Activated CD4-positive, alpha-beta memory T cell treated with anti-CD3 and anti-CD28 coated beads for 36 hours (primary cell): ENCODE measurements at places on chromosomes 3 and 15. TPM values are rescaled to one million over a fixed set of nuclear protein-coding genes. Genes with fewer than 3 reads are reported as not detected.

SH2D7 gene
- total RNA-seq, result not detected

PXYLP1 gene
- 9.0 TPM for total RNA-seq

PCSK6 gene
- 0.58 TPM for total RNA-seq

AMOTL2 gene
- 0.12 TPM for total RNA-seq

CHL1 gene
- not detected for total RNA-seq

CORO2B gene
- total RNA-seq, result 0.19 TPM

GRCh38 chr3:4397466-4397865 lies 69.6 kb downstream of the SUMF1 start:
- no peak for DNase-seq

DNA sequence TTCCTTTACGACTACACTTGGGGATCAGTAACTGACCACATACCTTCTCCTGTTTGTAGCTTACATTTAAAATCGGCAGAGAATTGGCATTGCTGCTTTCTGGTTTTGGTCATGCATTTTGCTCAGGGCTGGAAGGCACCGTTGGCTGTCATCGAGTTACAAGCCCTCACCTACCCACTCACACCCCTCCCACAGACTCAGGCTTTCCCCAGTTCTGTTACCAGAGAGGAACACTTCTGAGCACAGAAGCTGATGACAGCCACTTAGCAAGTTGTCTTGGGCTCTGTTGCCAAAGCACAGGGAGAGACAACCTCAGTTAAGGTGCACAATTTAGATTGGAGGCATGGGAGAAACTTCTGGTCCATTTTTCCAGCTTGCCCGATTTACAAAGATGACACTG lies 204.8 kb upstream of the TOPAZ1 start:
- no peak for DNase-seq

DNA sequence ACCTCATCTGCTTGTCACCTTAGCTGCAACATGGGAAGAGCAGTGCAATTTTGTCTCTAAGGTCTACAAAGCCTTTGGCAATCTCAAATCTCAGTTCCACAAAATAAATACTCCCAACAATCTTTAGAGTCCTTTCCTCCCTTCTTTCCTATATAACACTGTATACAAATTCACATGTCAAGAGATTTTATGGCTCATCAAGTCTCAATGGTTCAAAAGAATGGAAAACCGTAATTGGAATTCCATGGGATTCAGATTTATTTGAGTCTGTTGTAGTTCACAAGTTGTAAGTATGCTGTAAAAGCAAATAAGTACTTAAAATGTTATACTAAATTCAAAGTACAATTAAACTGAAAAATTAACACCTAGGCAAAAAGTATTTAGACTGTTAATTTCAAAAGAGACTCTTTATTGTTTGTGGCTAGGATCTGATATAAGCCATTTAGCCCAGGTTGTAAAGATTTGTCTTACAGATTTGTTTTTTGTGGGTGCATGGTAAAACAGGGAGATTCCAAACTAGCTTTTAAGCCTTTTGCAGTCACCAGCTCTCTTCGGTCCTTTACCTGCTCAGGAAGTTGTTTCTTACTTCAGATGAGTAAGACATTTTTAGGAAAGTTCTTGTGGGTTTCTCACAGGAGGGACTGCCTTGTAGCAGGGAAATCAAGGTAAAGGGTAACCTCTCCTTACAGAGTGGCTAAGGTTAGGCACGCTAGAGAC lies 50.1 kb downstream of the CMSS1 start:
- no peak for DNase-seq

- peak; percentile 45 for DNase-seq
These were observed 5.7 kb downstream of the LYSMD2 start for GRCh38 chr15:51731549-51732267.

DNA sequence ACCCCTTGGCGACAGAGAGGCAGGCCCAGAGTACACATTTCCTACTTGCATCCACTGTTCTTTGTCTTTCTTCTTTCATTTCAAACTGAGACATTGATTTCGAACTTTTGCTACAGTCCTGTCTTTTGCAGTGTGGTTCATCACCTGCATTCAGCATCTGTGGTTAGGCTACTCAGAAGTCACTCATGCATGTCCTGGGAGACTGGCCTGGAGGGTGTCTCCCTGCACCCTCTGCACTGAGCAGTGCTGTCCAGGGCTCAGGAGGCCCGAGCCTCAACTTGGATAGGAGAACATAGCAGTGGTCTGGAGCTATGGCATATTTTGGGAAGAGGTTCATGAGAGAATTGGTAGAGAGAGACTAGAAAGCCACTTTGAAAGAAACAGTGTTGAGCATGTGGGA lies 240.2 kb upstream of the TPRG1 start:
- DNase-seq, result no peak

DNA sequence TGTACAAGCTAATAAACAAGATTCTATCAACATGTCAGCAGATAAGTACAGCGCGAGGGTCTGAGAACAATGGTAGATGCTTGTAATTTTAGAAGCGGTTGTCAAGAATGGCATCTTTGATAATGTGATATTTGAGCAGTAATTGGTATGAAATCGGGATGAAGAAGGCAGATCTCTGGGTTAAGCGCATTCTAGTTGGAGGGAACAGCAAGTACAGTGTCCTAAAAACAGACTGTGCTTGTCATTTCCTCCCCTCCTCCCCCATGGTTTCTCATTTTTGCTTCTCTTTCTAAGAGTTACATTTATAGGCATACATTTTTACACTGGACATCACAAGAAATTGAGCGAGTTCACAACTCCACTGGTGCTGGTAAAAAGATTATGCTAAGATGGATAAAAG lies 23.3 kb downstream of the TGFBR2 start:
- DNase-seq, result no peak

- DNase-seq, result no peak
These were observed 18.3 kb downstream of the SUCNR1 start for GRCh38 chr3:151891721-151892120.

DNA sequence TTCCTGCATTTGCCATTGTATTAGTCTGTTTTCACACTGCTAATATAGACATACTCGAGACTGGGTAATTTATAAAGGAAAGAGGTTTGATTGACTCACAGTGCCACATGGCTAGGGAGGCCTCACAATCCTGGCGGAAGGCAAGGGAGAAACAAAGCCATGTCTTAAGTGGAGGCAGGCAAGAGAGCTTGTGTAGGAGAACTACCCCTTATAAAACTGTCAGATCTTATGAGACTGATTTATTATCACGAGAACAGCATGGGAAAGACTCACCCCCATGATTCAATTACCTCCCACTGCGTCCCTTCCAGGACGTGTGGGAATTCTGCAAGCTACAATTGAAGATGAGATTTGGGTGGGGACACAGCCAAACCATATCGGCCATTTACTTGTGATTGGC lies 27.8 kb downstream of the YEATS2 start:
- no peak for DNase-seq

- no peak for DNase-seq
These were observed 49.4 kb downstream of the DPH6 start for GRCh38 chr15:35496585-35496984.

- DNase-seq, result peak; percentile 48
These were observed 2.3 kb upstream of the TLE3 start for GRCh38 chr15:70099967-70100473.

GRCh38 chr3:106797461-106797860 lies 579.8 kb upstream of the CCDC54 start:
- DNase-seq, result no peak

DNA sequence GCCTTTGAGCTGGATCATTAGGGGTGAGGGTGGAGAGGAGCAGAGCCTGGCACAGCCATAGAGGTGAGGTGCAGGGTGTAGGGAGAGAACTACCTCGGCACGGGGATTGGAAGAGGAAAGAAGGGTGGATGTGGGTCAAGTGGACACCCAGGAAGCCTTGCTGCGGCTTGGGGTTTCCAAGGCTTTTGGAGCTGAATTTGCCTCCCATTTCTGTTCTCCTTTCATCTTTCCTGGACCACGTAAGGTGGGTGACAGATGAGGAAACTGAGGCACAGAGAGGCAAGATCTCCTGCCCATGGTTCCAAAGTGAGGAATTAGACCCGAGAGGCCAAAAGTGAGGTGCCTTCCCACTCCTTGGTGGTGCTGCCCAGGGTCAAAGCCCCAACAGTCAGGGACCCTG lies 35.4 kb upstream of the SFMBT1 start:
- no peak for DNase-seq

GRCh38 chr3:31253782-31254181 lies 278.9 kb upstream of the STT3B start:
- peak; percentile 62 for DNase-seq

- peak; percentile 31 for DNase-seq
These were observed 34.5 kb downstream of the POMGNT2 start for GRCh38 chr3:43071313-43071893.

- DNase-seq, result no peak
These were observed 84.3 kb downstream of the TNIK start for GRCh38 chr3:171375666-171376595.

DNA sequence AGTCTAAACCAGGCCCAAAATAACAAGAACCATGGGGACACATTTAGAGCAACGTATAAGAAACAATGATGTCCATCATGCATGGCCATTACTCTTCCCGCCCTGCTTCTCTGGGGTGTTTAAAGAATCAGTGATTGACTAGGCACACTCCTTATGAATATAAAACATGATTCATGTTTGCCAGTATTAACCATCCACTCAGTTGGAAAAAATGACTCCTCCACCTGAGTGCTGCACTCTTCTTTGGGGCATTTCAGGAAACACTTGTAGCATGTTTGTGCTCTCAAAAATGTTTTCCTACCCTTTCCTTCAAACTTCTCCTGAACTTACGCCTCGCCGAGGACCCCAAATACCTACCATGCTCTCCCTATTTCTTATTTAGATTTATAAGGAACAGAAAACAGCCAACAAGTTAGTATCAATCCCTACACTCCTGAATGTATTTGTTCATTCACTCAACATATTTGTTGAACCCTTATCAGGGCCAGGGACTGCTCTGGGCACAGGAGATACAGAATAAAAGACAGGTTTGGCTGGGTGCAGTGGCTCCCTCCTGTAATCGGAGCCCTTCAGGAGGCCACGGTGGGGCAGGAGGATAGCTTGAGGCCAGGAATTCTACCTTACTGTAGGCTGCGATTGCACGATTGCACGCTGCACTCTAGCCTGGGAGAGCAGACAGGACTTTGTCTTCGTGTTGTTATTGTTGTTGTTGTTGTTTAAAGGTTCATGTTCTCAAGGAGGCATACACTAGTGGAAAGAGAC lies 137.0 kb downstream of the TMCO5A start:
- DNase-seq, result no peak

- no peak for DNase-seq
These were observed 74.7 kb downstream of the FBN1 start for GRCh38 chr15:48570822-48571221.

DNA sequence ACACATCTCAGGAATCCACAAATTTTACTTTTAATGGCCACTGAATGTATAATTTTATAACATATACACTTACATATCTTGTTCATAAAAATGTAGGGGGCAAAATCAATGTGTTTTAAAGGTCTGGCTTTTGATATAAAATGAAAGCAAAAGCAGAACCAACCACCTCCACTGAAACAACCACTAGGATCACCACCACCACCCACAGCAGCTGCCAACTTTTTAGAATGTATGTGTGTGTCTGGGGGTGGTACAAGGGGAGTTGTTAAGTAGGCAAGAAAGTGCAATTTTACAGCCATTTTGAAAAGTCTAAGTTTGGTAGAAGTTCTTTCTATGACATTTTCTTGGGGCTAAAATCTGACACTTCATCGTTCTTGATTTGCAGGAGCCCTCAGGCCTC lies 44.0 kb downstream of the OTOL1 start:
- DNase-seq, result no peak

DNA sequence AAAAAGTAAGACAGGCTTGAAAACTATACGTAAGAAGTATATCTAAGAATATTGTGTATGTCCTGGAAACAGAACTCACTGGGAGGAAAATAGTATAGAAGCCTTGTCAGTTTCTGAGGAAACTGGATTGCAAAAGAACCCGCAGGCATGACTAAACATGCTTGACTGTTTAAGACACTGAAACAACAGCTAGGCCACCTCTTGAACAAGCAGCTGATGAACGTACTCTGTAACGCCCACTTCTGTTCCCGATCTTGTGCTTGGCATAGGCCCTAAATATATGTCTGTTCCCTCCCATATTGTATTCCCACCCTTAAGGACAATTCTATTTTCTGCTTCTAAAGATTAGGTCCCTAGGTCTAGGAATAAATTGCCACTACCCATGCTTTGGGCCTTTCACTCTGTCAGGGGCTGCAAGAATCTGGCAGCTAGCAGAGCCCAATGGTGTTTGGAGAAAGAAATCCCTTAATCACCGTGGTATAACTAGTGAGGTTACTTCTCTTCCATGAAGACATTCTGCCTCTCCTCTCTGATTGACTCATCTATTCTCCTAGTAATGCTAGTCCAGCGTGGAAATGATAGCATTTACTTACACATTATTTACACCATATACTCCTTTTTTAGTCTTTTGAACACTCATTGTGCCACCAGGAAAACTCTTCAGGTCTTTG lies 46.2 kb downstream of the CD200 start:
- no peak for DNase-seq
